RCC 7860 (cell line): ENCODE measurements at places on chromosomes 4 and X.

GRCh38 chr4:152983774-152984411 lies 47.8 kb downstream of the FHDC1 start:
- peak; percentile 90 for DNase-seq

DNA sequence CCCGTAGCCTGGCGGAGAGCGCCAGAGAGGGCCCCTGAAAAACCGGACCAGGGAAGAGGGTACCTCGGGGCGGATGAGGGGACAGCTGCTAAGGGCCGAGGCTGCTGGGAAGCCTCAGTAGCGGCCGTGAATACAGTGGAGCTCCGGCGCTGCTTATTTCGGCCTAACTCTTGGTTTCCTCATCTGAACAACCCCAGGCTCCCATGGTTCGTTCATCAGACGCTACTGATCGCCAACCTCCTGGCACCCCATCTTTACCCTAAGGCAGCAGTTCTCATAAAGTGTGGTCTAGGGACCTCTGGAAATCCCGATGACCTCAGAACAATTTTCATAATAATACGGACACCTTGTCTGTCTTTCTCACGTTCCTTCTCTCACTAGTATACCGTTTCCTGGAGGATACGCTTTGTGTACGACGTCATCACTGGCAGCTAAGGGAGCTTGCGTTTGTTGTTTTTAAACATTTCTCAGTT lies 645 bp upstream of the RAB28 start:
- DNase-seq = no peak

DNA sequence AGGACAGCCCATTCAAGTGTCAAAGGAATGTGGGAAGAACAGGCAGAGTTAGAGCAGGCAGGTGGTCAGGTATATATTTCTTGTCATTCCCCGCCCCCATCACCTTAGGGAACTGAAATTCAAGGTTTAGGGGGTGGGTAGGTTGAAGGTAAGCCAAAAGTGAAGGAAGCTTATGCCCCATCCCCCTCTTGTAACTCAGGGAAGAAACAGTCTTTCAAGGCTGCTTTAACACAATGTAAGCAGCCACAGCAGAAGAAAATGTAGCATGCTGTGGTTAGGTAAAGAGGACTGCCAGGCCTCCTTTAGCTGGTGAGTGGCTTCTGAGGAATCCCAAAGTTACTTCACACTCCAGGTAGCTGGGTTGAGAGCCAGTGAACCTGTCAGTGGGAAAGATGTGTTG lies 122.3 kb downstream of the RS1 start:
- no peak for DNase-seq

DNA sequence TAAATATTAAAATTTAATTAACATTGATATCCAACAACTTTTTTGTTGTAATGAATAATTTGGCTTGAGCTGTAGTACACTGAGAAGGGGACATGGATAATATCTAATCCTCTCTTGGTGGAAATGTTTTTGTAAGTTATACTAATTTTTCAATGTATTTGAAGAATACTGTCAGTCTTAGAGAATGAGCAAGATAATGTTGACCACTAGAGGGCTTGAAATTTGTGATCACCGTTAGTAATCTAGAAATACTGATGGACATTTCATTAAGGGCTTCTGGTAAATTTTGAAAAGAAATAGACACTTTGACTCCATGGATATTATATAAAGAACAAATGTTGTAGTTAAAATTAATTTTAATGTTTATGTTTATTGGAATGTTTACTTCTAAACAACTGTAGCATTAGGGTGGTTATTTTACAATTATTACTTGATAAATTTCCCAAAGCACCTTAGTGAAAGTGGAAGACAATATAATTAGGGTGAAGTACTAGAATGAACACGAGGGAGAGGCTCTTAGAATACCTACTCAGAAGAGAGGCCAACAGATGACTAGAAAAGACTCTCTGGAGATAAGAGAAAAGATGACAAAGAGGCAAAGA lies 20.0 kb upstream of the CAMK2D start:
- DNase-seq = peak; percentile 14

DNA sequence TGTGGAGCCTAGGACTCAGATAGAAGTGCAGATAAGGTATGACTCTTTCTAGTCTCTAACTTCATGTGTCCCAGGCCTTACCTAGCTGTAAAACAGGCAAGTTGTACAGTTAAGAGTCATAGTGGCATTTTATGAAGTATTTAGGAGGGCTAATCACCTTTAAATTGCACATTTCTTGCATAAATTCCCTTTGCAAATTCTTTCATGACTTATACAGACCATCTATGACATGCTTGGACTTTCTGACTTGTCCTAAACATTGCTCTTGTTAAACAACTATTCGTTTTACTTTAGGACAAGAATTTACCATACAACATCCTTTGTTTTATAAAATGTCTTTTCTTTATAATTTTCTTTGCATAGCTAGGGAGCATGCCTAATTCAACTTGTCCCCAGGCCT lies 7.8 kb upstream of the RRAGB start:
- DNase-seq = no peak

- peak; percentile 20 for DNase-seq
Measured at GRCh38 chrX:40651620-40652223, 4.4 kb upstream of the CXorf38 start.

DNA sequence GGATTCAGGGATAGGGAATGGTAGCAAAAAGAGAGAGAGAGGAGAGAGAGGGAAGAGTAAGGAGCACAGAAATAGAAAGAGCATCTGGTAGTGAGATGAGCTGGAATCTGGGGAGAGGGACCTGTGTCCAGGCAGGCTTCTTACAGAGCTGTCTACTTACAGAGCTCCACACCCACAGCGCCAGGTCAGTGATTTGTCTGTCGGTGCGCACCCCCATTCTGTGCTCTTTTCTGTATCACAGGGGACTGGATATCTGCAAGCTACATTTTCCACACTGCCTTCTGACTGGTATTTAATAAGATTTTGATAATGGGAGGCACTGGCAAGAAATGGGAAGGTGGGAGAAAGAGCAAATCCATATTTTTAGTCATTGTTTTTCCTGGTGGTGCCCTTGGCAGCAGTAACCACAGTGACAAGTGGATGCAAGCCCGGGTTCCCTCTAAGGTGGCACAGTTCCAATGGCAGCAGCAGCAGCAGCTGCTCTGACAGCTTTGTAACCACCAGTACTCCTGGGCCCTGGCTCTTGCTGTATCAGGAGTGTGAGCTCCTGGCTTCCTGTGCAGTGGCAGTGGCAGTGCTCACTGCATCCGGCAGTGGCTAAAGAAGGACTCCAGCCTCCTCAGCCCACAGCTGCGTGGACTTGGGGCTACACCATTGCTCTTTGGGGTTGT lies 300.5 kb downstream of the TRIML1 start:
- DNase-seq = no peak

GRCh38 chr4:1547856-1548826 lies 136.0 kb downstream of the FAM53A start:
- no peak for DNase-seq

GRCh38 chr4:5370286-5370685 lies 319.0 kb downstream of the STK32B start:
- DNase-seq = no peak

- DNase-seq = no peak
Measured at GRCh38 chr4:143406523-143406922, 69.8 kb downstream of the GAB1 start.

DNA sequence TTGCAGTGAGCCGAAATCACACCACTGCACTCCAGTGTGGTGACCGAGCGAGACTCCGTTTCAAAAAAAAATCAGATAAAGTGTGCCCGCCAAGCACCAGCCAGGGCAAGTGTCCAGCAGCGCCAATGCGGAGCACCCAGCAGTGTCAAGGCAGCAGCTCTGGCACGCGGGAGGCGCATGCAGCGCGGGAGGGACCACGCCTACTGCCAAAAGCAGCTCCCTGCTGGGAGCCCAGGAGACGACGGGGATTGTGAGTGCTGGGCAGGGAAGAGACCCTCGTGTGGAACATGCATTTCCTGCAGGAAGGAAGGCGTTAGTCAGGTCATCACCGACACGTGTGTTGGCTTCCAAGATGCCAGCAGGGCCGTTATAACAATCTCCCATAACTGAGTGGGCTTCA lies 10.4 kb downstream of the FAM53A start:
- no peak for DNase-seq

DNA sequence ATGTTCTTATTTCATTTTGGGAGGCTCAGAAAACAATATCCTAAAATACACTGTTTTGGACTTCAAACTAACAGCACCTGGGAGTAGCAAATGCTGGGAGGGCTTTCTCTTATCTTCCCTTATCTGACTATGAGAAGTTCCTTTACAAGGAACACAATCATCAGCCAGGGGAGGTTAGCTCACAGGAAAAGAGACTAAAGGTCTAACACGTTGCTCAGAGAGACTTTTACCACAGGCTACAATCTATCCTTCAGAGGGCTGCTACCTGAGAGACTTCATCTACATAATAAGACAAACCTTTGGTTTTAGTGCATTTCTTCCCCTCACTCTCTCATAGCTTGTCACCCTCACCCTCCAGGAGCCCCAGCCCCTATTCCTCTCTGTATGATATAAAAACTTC lies 35.8 kb downstream of the MEPE start:
- no peak for DNase-seq

DNA sequence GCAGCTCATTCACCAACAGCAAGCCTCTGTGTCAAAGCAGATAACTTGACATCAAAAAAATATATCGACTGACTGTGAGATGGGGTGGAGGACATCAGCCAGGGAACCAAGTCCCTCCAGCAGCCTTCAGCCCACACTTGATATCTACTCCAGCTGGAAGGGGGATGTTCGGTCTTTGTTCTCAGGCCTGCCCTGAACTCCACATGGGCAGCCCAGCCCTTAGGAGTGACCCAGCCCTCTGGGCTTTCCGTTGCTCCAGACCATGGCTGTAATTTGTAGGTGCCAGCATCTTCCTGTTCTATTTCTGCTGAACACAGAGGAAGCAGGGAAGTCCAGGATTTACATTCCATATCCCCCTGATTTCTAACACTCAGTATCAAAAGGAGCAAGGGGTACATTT lies 17.4 kb downstream of the RASL11B start:
- no peak for DNase-seq

GRCh38 chr4:42945874-42946273 lies 53.4 kb downstream of the GRXCR1 start:
- DNase-seq = no peak

- no peak for DNase-seq
Measured at GRCh38 chrX:10146346-10146745, 10.4 kb upstream of the CLCN4 start.

DNA sequence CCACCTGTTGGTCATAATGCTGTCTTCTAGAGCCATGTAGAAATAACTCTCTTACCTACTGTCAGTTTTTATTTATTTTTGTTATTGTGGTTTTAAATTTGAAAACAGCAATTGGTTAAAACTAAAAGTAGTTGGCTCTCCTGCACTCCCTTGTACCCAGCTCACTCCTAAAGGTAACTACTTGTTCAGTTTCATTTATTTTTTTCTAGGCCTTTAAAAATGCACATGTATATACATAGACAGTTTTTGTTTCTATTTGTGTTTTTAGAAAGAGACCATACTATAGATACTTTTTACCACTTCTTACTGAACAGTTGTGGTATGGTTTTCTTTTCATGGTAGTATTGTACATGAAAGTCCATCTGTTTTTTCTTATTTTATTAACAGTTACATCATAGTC lies 16.8 kb downstream of the SMAD1 start:
- DNase-seq = no peak

GRCh38 chr4:123621072-123621705 lies 224.6 kb downstream of the SPRY1 start:
- DNase-seq = no peak

GRCh38 chrX:10259716-10260115 lies 102.9 kb downstream of the CLCN4 start:
- DNase-seq = no peak

GRCh38 chr4:41000356-41000755 lies 214.0 kb downstream of the APBB2 start:
- no peak for DNase-seq

- DNase-seq = no peak
Measured at GRCh38 chr4:152209772-152210493, 326.0 kb downstream of the FBXW7 start.

DNA sequence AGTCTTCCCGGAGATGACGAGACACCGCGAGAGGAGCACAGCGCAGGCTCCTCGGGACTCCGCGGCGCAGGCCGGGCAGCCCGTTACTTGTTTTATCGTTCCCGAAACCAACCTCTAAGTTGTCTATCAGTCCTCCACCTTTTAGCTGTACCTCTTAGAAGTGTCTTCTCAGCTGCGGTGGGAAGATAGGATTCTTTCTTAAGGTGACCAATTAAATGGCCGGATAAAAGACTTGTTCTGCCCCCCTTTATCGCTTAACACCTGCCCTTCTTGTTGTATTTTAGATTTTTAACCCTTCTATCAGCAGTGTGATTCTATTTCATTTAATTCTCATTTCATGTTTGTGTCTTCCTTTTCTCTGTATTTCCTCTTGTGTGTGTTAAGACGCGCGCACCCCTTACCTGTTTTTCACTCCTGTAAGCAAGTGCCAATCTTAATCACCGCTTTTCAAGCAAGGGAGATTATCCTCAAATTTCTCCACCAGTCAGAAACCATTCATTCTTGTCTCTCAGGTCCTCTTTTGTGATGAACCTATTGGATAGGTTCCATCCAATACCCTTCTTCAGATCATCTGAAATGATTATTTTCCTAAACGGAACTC lies at the start of gene SLC9B2:
TSS of gene SLC9B2 (minus strand) at position 15 of the 601 bp plus-strand sequence. CDS start 9,211 bp downstream, outside the sequence.
- no peak for DNase-seq

DNA sequence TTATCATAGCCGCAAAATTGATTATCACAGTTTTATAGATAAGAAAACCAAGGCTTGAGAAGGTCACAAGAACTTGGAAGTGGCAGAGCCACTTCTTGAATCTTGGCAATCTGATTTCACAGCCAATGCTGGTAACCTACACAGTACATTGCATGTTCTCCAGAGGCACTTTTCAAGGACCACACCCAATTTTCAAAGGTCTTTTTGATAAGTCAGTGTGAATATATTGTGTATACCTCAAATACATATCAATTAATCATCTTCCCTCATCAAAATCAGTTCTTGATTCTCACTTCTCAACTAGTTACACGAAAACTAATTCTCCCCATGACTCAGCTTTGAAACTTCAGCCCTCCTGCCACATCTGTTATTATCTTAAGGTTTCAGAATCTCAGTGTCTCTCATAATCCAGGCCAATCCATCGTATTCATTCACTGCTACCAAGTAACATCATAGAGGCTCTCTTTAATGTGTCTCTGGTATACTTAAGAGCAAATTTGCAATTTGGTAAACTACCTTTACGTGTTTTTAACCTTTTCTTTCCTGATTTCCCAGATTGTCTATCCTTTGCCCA lies 16.8 kb downstream of the CAMK2D start:
- no peak for DNase-seq

- peak; percentile 5 for DNase-seq
Measured at GRCh38 chrX:102934624-102935023, 2.4 kb upstream of the RAB40AL start.

DNA sequence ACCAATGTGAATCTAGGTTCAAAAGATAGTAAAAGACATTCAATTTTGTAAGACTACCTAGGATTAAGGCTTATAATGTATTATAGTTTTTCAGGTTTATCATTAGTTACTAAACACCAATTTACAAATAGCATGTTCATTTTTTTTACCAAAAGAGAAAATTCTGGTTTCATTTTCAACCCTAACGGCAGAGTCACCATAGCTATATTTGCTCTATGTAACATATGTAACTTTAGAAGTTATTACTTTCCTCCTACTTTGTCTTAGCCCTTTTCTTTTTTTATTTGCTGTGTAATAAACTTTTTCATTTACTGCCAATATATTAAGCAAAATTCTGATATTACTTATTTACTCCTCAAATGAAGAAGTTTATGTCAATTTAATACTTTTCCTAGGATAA lies 639.6 kb downstream of the ARAP2 start:
- no peak for DNase-seq

GRCh38 chr4:127548990-127549925 lies 83.5 kb upstream of the INTU start:
- no peak for DNase-seq
